Left forelimb (tissue), 1 donor: ENCODE measurements at places on chromosomes 7 and 10.
A peak's percentile ranks its signal among the peaks of the same experiment; 100 is the strongest.

- DNase-seq = no peak
These were observed 57.2 kb upstream of the TMEM196 start for GRCh38 chr7:19830604-19831003.

- DNase-seq = no peak
These were observed 22.9 kb upstream of the GPR22 start for GRCh38 chr7:107446988-107447387.

- no peak for DNase-seq
These were observed 77.2 kb upstream of the PDGFA start for GRCh38 chr7:596819-597182.

DNA sequence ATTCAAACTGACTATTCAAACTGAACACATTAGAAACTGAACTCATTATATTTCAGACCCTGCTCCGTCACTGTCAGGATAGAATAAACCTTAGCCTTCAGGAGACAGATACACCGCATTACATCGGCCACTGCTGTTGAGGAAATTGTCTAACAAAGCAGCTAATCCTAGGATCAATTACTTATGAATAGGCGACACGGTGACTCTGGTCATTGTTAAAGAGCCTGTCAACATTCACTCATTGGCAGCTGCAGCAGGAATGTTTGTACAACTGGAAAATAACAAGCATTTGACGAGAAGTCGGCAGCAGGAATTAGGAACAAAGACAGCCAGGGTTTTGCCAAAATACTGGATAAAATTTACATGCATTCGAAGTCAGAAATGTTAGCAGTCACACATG, 112.0 kb upstream of the MKX start:
- DNase-seq = no peak

DNA sequence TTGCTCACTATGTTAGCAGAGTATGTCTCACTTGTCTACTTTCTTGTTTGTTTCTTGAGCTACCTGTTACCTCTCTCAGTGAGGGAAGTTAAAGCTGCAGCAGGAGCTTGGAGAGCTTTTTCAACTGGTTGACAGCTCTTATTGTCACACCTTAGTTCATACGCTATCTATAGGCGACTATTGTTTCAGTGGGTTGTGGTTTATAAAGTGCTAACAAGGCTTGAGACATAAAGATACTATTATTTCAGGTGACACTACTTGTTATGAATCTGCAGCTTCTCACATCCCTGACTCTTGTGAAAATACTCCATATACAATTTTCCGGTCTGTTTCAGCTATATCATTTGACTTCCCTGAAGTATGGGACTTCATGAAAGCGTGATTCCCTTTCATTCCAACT, 167.4 kb downstream of the CSTF2T start:
- DNase-seq = no peak

GRCh38 chr10:12829831-12830390, 171.6 kb downstream of the CCDC3 start:
- peak; percentile 52 for DNase-seq

DNA sequence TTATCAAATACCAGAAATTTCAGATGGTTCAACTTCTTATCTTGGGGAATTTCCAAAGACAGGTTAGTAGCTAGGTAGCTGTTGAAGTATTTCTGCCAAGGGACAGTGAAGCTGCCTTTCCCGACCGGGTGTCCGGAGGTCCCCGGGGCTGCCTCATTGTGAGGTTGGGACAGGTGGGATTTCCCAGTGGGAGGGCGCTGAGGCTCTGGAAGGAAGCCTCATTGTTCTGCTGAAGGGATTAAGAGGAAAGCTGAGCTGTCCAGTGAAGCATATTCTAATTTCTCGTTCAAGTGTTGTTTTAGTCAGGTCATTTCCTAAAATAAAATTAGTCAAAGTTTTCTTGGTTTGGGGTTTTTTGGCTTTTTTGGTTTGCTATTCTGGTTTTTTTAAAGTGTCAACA, 244.2 kb downstream of the MGMT start:
- DNase-seq = no peak

- peak; percentile 89 for DNase-seq
These were observed 517.5 kb upstream of the GALNT17 start for GRCh38 chr7:70614237-70615045.

DNA sequence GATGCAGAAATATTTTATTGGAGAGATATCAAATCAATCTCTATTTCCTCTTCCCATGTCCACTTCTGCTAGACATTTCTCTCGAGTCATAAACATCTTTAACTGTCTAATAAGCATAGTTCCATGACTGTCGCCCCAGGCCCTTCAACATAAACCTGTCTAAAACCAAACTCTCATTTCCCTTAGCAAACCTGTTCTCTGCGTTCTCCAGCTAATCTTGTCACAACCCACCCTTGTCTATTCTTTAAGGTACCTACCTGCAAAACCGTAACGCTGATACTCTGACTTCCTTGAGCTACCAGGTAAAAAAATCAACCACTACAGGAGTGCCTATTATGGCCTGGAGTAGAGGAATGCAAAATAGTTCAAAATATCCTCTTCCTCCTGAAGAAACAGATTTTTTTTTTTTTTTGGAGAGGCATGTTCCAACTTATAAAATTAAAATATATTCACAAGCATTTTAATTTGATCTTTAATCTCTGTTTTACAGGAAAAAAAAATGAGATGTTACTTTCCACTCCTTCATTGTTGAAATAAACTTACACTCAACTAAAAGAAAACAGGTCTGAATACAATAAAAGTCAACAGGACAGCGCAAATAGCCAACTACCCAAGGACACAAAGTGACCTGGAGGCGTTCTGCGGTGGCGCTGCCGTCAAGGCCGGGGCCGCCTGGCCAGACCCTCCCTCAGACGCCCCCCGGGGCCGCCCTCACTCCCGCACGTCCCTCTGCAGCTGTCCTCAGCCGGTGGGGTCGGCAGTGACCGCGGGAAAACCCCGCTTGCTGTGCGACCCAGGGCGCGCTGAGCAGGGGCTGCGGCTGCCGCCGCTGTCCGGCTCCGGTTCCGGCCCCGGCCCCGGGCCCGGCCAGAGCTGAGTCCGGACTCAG, 765 bp downstream of the SLC25A40 start:
- no peak for DNase-seq

- DNase-seq = no peak
These were observed 123.2 kb downstream of the ST7 start for GRCh38 chr7:117076426-117076943.

GRCh38 chr7:142385491-142386340, 127.9 kb upstream of the PRSS58 start:
- DNase-seq = no peak

DNA sequence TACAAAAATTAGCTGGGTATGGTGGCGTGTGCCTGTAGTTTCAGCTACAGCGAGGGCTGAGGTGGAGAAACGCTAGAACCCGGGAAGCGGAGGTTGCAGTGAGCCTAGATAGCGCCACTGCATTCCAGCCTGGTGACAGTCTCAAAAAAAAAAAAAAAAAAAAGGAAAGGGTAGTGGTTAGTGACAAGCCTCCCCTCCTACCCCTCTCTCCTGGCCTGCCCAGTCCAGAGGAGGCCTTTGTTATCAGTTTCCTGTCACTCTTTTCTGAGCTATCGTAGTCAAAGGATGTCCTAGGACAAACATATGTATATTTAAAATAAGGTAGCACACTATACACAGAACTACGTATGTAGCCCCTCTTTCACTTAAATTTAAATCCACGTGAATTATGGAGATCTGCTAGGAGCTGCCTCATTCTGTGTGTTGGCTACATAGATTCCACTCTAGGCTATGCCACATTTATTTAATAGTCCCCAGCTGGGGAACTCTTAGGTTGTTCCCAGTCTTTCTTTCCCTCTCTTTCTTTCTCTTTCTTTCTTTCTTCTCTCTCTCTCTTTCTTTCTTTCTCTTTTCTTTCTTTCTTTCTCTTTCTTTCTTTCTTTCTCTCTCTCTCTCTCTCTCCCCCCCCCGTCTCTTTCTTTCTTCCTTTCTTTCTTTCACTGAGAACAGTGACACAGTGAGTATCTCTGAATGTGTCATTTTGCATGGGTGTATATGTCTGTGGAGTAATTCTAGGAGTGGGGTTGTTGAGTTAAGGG, 3.9 kb downstream of the TSPAN15 start:
- DNase-seq = no peak
